ENCODE measurements at places on chromosomes 1 and 21.
A peak's percentile ranks its signal among the peaks of the same experiment; 100 is the strongest.

GRCh38 chr1:119276558-119276957 is 92.0 kb upstream of the HAO2 start:
- DNase-seq: no peak

DNA sequence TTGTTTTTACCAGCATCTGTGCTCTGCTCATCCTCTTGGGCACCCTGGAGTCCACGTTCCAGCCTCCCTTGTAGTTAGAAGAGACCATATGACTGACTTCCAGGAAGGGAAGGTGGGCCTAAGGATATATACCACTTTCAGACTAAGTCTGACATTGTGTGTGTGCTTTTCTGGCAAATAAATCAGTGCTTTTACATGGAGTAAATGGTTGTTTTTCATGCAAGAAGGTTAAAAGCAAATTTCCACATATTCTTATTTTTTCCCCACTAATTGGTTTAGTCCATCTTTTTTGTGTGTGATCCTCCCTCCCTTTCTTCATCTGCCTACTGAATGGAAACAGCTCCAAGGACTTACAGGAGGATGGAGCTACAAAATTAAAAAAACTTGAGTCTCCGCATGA is 119.8 kb downstream of the TBX15 start:
- DNase-seq: no peak

GRCh38 chr1:185564816-185565215 is 169.4 kb upstream of the HMCN1 start:
- peak; percentile 29 for DNase-seq

DNA sequence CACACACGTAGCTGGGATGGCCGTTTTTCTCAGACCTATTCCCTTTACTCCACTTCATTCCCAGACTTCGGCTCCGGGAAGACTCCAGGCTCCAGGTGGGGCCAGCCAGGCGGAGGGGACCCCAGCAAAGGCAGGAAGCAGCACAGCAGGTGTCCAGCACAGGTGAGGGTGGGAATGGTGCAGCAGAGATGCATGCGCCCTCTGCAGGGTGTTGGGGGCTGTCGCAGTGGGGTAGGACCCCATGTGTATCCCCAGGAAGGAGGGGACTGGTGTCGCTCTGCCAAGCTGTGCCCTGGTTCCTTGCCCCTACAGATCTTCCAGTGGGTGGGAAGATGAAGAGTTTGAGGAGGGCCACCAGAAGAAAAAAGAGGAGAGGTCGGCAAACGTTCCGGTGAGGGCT is 5.3 kb downstream of the TTC24 start:
- no peak for DNase-seq

DNA sequence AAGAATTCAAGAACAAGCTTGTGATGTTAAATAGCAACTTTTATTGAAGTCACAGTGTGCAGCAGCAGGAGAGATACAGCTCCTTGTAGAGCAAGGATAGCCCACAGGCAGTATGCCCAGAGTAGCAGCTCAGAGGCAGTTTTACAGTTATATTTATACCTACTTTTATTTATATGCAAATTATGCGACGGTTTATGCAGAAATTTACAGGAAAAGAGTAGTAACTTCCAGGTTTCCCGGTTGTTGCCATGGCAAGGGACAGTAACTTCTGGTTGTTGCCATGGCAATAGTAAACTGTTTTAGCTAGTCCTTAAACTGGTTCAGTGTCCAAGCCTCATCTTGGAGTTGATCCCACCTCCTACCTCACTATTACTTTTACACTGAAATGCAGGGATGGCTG is 344.6 kb upstream of the LYPLAL1 start:
- DNase-seq: no peak

DNA sequence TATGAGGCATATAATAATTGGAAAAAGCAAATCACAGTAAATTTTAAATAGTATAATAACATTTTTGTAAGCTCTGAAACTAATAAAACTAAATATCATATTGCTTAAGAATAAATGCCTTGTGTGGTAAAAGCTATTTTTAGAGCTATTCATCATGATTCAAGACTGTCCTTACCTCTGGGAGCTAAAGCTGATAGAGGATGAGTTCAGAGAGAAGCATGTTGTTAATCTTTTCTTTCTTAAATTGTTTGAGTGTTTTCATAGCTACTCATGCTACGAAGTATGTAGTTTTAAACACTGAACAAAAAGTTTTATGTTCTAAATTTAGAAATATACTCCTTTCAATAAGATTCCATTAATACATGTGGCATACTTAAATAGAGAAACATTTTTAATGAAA is 30.5 kb downstream of the IFI16 start:
- no peak for DNase-seq

DNA sequence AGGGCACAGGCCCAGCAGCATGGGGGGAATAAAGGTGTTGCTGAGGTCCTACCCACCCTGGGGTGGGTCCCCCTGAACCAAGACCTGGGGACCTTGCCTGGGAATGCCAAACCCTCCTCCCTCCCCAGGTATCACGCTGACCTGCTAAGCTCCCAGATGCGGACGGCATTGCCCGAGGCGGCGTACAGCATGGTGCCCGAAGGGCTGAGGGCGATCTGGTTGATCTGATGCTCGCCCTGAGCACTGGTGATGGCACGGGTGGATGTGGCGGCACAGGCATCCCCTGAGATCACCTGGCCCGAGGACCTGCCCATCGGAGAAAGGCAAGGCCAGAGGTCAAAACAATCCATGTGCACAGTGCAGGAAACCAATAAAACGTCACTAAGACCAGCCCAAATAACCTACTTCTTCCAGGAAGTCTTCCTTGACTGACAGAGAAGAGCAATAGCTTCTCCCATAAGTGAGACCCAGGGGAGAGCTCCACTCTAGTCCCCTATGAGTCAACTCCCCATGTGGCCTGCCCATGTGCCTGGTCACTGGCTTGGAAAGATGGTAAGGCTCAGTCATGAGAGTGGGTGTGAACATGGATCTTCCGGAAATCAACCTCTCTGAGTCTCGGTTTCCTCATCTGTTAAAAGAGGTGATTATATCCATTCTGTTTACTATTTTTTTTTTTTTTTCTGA is 46.3 kb downstream of the KIF21B start:
- no peak for DNase-seq

DNA sequence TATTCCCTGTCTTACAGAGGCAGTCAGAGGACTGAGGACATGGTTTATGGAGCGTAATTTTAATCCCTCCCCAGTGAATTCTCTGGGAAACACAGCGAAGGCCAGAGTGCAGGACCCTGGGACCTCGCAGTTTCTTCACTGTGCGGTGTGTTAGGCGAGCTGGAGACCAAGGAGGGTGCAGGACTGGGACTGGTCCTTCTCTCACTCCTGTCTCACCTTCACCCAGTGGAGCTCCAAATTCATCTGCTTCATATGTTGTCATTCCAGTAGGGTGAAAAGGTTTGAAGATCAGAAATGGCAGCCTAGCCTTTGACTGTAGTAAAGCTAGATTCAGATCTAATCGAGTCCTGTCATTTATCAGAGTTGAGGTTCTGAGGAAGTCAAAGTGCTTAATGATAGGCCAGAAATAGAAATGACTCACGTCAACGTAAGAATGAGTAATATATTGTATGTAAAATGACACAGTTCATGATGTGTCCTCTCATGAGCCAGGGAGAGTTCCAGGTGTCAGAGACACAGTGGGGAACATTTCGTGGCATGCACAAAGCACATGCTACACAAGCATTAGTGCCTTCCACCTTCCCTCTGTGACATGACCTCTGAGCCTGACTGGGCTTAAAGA is 647.5 kb downstream of the SMYD3 start:
- peak; percentile 75 for DNase-seq

GRCh38 chr1:178126261-178126660 is 32.4 kb downstream of the RASAL2 start:
- DNase-seq: no peak

DNA sequence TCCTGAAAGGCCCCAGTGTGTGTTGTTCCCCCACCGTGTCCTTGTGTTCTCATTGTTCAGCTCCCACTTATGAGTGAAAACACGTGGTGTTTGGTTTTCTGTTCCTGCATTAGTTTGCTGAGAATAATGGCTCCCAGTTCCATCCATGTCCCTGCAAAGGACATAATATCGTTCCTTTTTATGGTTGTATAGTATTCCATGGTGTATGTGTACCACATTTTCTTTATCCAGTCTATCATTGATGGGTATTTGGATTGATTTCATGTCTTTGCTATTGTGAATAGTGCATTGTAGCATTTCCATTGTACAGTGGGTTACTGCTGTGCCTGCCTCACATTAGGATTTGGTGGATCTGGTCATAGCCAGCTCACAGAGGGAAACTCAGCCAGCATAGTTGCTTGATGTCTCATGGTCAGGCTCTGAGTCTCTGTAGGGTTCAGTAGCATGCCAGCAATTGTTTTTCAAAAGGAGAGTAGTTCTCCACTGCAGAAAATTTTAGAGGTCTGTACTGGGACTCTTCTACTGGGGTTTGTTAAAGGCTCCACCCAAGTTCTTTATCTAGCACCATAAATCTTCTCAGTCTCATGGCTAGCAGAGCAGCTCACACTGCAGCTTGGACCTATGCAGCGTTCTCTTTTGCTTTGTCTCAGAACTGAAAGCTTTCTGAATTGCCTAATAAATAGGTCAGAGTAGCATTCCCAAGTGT is 41.0 kb downstream of the RUNX3 start:
- DNase-seq: peak; percentile 37

GRCh38 chr1:159088546-159089183 is 12.1 kb upstream of the AIM2 start:
- DNase-seq: no peak

- DNase-seq: no peak
Measured at GRCh38 chr1:58287894-58288623, 258.5 kb downstream of the OMA1 start.

DNA sequence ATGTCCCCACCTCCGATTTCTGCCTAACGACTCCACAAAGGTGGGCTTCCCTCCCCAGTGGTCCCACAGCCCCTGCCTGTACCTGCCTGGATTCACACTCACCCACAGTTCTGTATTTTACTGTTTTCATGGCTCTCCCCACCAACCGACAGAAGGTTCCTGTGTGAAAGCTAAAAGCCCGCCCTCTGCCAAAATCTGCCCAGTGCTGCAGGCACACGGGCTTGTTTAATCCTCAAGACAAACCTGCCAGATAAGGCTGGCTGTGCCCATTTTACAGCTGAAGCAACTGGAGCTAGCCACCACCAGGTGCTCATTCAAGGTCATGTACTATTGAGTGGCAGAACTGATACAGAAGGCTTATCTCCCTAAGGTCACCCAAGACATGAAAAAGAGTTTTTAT is 114.5 kb downstream of the HIVEP3 start:
- DNase-seq: no peak

DNA sequence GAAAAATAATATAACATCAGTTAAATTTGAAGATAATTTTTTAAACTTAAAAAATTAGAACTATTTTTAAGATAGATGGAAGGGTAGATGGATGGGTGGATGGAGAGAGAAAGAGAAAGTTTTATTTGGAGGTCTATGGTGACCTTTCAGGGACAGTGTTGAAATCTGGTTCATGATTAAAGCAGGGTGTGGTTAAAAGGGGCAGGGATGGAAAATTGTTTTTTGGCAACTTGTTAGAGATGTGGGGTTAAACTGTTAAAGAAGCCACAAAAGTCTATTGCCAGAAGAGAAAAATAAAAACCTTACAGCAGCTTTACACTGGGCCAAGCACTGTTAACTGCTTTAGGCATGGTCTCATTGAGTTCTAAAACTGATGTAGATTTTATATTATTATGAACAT is 134.9 kb upstream of the GORAB start:
- no peak for DNase-seq

DNA sequence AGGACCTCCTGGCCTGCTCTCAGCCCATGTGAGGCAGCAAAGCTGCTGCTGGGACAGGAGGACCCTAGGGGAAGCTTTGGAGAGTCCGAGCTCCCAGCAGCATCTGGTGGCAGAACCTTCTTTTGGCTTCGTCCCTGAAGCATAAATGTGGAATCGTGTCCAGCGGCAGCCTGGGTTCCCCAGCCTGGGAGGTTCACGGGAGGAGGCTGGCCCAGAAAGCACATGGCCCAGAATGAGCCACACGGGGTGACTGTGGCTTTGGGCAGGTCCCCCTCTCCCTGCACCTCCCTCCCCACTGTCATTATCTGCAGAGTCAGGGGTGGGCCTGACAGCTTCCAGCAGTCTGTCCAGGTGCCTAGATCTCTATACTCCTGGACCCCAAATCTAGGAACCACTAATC is 318.1 kb upstream of the VAMP3 start:
- no peak for DNase-seq

DNA sequence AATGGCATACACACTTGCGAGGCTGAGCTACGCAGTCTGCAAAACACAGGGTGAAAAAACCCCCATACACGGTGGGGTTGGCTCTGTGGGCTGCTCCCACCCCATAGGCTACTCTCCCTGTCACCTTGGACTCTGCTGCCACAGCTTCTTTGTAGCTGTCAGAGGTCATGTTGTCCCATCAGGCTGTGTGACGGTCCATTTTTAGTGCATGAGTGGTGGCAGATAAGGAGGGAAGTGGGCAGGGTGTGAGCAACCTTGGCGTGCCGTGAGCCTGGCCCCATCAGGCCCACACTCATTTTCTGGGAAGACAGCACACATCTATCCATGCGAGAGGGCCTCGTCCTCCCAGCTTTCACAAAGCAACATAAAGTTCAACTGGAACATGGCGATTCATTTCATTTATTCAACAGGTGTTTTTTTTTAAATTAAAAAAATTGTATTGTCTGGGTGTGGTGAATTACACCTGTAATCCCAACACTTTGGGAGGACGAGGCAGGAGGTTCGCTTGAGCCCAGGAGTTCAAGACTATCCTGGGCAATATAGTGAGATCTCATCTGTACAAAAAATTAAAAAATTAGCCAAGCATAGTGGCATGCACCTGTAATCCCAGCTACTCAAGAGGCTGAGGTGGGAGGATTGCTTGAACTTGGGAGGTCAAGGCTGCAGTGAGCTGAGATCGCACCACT is 9.5 kb downstream of the GPR137B start:
- no peak for DNase-seq

DNA sequence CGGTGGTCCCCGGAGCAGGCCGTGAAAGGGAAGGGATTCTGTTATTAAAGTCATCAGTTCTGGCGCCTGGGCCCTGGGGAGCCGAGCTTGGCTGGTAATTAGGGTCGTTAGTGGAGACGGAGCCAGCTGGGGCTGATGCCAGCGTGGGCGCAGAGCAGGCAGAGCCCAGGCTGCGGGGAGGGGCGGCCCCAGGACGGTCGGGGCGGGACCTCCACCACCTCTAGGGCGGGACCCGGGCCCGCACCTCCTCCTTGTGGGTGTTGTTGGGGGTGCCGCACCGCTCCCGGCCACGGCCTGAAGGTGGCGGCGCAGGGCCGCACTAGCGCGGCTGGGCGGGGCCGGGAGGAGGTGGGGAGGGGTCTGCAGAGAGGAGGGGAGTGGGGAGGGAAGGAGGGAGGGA is 470.6 kb downstream of the PTPRU start:
- DNase-seq: no peak

- DNase-seq: no peak
Measured at GRCh38 chr1:24300971-24301784, 18.0 kb upstream of the GRHL3 start.

DNA sequence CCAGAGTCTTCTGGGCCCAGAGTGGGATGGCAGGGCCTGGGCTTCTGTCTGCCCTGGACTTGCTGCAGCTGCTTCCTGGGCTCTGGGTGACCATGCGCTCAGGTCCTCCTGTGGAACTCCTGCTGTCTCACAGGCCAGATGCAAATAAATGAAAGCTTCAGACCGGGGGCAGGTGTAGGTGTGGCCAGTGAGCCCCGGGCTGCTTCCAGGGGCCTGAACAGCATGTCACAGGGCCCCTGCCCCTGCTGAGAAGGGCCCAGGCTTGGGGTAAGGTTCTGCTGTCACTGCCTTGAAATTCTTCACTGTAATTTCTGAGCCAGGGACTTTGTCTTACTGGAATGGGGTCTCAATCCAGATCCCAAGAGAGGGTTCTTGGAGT is 2.5 kb upstream of the PKNOX1 start:
- DNase-seq: no peak

Measured in HT1080 (cell line).